M059J (cell line): ENCODE measurements at places on chromosomes 11 and 22. TPM values are rescaled to one million over a fixed set of nuclear protein-coding genes. Genes with fewer than 3 reads are reported as not detected.

Gene BIRC3
- 5.3 and 8.7 TPM in 2 replicates for total RNA-seq

Gene PAMR1
- not detected in 2 replicates for total RNA-seq

Gene C11orf42
- total RNA-seq, result not detected in 2 replicates

Gene SCN4B
- total RNA-seq, result 17.2 and 26.1 TPM in 2 replicates

Gene VPS51
- total RNA-seq, result 117 and 170 TPM in 2 replicates

Gene MB
- 0.30 and 0.94 TPM in 2 replicates for total RNA-seq

Gene GP1BB
- total RNA-seq, result 0.27 and 1.5 TPM in 2 replicates

Gene ALDH3B2
- not detected in 2 replicates for total RNA-seq

Gene KRTAP5-1
- total RNA-seq, result not detected in 2 replicates

Gene OR52E4
- total RNA-seq, result not detected in 2 replicates

Gene SULT4A1
- total RNA-seq, result not detected in 2 replicates

Gene FJX1
- total RNA-seq, result 10.5 and 14.4 TPM in 2 replicates
